ENCODE measurements at places on chromosomes 2 and 18. TPM values are rescaled to one million over a fixed set of nuclear protein-coding genes. Genes with fewer than 3 reads are reported as not detected.

MERTK gene
- total RNA-seq = 29.4 TPM

CHAC2 gene
- 3.2 TPM for total RNA-seq

LIPG gene
- total RNA-seq = 53.2 TPM

SNTG2 gene
- total RNA-seq = 14.0 TPM

KCNE4 gene
- 15.8 TPM for total RNA-seq

RBM44 gene
- 1.1 TPM for total RNA-seq

CYTIP gene
- 15.0 TPM for total RNA-seq

DNA sequence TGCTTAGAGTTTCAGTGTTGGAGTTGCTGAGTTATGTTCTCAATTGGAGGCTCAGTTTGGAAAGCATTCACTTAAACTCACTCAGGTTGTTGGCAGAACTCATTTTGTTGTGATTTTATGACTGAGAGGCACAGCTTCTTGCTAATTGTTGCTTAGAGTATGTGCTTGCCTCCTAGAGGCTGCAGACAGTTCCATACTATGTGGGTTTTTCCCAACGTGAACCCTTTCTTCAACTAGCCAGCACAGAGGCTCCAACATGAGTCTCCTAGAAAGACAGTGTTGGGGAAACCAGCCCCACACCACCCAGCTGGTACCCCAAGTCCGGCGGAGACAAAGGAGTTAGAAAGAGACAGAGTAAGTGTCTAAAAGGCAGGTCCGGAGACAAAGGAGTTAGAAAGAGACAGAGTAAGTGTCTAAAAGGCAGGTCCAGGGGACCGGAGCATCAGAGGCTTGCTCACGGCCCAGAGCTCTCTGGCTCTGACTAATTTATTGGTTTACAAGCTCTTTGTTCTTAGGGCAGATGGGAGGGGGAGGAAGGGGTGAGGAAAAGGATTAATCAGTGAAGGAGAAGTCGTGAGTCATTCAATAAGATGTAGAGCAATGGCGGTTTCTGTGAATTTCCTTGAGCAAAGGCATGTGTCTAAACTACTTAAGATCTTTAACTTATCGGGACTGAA lies 999.7 kb upstream of the LRRTM1 start:
- no peak for DNase-seq

DNA sequence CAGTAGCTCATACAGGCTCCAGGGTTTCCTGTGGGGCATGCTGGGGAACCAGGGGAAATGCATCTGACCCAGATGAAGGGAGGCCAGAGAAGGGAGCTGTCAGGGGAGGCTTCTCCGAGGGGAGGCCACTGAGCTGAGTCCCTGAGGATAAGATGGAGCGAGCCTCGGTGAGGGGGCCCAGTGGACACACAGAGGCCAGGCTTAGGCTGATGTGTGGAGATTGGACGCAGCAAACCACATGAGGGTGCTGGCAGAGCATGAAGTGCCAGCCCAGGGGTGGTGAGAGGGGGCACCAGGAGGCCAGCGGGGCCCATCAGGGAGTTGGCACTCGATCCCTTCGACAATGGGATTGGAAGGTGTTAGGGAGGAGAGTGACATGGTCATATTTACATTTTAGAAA lies 235.0 kb downstream of the KLHL29 start:
- DNase-seq = no peak

- DNase-seq = no peak
These were observed 4.2 kb upstream of the CCNYL1 start for GRCh38 chr2:207706936-207707860.

GRCh38 chr2:10392951-10393639 lies 55.0 kb downstream of the ODC1 start:
- no peak for DNase-seq

DNA sequence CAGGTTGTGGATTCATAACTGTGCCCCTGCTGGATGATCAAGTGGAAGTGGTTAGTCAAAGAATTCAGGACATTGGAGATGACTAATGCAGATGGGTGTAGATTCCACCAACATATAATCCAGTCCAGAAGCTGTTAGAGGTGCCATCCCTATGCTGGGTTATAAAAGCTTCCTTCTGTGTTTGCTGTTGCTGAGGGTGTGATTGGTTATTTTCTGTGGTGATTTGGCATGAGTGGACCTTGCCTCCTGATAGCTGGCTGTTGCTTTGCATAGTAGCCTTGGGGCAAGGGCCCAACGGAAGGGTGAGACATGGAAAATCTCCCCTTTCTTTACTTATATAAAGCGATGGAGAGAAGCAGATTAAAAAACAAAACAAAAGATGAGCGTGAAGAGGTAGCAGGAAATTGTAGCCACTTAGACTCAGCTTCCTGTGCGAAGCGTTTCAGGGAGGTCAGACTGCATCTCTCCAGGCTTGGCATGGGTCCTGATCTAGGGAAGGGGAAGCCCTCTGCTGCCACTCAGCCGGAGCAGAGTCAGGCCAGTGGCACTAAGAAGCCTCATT lies 190.4 kb downstream of the FMNL2 start:
- DNase-seq = no peak

DNA sequence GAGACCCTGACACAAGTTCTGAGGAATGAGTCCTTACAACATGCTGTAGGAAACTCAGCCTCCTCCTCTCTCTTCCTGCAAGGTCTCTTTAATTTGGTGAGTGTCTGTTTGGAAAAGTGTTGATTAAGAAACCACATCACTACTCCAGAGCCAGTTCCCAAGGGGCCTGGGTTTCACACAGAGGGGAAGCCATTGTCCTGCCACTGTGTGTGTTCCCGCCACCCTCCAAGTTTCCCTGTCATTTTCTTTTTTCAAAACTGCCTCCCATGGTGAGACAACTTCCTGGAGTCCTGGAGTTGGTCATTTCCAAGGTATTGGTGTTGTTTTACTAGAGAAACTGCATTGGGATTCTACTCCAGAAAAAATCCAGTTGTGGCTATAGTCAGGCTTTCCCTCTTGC lies 232.0 kb upstream of the PARD3B start:
- no peak for DNase-seq

DNA sequence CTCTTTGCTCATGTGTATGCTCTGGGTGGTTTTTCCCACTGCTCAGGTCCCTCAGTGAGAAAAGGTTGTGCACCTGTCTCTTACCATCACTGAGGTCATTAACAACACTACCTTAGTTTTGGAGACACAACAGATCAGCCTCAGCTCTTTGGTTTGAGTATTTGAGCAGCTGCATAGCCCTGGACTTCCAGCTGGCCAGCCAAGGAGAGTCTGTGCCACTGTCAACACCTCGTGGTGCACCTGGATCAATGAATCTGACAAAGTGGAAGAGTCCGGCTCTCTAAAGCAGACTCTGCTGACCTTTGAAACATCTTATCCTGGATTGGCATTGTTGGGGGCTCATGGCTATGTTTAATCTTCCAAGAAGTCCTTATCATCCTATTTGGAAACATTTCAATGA lies 30.0 kb downstream of the SERPINB8 start:
- no peak for DNase-seq

DNA sequence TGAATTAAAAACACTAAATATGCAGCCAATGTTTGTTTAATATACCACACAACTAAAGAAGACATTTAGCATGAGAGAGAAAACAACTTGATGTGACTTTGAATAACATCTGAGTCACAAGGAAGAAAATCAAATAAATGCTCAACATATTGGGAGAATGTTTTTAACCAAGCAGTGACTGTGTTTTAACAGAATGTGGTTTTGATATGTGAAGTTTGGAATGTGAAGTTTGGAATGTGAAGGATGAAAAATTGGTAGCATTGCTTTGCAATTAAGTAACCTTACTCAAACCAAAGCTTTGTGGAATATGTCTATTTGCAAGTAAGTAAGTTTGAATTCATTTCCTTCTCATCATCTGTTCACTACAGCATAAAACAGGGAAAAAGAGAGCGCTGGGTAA lies 128.2 kb upstream of the DNAJC10 start:
- no peak for DNase-seq

DNA sequence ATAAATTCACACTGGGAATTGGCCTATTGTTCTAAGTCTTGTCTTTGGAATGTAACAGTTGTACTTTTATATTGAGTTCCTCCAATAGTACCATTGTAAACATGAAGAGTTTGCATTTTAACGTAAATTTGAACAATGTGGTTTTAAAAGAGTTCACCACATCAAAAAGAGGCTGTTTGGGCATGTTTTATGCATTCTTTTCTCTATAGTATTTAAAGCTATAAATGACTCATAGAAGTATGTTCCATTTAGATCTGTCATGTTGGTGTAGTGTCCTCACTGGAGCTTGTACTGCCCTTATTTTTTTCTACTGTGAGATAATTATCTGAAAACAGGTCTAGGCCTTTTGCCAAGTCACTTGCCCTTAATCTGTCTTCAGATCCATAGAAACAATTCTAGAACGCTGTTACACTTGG lies 141.9 kb downstream of the RHBDD1 start:
- no peak for DNase-seq

DNA sequence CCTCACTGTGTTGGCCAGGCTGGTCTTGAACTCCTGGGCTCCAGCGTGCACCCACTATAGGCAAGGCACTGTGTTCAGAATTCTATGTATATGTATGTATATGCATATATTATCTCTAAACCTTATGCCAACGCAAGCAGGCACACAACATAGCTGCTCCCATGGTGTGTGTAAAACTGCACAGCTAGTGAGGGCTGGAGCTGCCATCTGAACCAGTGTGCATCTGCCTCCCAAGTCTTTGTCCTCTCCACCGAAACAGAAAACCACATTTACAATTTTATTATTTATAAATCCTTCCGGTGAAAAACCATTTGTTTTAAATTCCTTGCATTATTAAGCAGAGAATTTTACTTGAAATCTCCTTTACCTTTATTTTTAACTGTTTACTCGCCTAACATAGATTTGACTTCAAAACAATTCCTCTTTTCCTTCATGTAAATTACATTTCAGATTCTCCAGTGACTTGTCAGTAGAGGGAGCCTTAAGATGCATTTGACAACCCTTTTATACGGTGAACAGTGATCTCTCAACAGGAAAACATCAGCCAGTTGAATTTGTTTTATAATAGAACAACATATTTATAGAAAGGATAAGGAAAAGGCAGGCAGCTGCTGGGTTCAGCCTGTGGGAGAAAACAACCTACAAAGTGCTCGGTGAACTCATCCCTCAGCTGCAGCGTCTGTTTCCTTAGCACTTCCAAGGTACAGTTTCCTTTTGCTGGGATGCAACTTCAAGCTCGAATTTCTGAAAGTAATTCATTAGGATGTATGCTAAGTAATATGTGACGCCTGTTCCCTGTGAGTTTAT lies 101.2 kb downstream of the MYT1L start:
- DNase-seq = no peak

DNA sequence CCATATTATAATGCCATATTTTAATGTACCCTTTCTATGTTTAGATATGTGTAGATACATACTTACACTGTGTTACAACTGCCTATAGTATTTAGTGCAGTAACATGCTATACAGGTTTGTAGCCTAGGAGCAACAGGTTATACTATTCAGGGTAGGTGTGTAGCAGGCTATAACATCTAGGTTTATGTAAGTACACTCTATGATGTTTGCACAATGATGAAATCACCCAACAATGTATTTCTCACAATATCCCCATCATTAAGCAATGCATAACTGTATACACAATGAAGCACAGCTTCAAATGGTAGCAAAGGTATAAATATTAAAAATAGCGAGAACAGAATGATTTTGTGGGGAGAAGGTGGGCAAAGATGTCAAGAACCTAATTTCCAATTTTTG lies 117.8 kb downstream of the DYM start:
- no peak for DNase-seq

DNA sequence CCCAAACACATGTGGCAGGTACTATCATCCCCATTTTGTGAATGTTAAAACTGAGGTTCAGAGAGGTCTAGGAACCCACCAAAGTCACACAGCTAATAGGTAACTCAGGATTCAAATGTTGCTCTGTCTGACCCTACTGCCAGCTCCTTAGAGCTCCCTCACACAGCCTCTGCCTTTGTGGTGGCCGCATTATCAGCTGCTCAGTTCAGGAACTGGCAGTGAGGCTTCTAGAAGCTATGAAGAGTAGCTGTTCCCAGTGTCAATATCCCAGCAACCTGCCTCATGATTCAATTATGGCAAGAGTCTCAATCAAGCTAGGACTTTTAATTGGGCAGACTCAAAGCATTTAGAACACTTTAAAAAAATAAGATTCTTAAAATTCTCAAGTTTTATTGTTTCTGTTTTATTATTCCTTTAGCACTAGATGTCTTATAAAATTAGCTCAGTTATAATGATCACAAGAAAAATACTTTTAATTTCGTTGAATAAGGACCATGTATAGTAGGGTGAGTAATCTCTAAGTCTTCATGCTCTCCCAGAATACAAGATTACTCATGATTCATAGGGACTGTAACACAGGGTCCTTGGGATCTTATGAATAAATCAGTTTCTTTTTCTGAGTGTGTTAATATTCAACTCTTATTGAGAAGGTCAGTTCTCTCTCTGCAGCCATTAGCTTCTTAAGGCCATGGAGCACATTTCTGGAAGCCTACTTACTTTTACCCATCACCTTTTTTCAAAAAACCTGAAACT lies 342.7 kb downstream of the RND3 start:
- DNase-seq = no peak

DNA sequence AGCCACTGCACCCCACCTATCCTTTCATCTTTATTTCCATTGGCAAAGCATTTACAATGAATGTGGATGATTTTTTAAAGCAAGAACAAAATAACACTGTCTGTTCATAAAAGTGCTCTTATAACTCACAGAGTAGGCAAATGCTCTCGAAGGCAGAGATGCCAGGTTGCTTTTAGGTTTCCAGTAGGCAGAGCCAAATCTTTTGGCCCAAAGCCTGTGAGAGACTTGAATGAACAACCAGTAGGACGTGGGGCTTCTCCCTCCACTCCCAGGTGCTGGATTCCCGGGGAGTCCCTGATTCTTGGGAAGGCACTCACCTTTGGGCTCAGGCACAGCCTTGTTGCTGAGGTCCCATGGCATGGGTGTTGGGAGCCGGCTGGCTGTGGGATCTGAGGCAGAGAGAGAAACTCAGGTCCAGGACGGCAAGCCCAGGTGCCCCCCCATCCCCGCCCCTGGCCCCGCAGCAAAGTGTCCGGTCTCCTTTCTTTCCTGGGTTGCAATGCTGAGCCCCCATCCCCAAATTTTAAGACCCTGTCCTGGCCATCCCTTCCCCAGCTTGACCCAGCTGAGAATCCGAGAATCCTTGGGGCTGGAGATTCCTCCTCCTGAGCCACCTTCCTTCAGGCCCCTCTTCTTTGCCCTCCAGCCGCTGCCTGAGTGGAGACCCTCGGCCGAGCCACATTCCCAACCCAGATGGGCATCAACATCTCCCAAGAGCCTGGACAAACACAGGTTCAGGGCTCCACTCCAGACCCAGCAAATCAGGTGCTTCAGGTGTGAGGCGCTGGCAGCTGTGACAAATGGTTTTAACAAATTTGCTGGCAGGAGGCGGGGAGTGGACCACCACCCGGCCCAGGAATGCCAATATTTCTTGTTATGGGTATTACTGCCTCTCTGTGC lies 5.8 kb downstream of the NEURL3 start:
- DNase-seq = no peak
